ENCODE measurements at places on chromosomes 11 and 22.

- no peak for DNase-seq
These were observed 24.4 kb upstream of the IZUMO1R start for GRCh38 chr11:94279996-94280395.

- DNase-seq: no peak
These were observed 11.1 kb downstream of the GRK2 start for GRCh38 chr11:67277231-67277961.

GRCh38 chr11:73652856-73653559, 6.6 kb downstream of the PLEKHB1 start:
- DNase-seq: no peak

- no peak for DNase-seq
These were observed 12.4 kb downstream of the TENM4 start for GRCh38 chr11:79428406-79428805.

DNA sequence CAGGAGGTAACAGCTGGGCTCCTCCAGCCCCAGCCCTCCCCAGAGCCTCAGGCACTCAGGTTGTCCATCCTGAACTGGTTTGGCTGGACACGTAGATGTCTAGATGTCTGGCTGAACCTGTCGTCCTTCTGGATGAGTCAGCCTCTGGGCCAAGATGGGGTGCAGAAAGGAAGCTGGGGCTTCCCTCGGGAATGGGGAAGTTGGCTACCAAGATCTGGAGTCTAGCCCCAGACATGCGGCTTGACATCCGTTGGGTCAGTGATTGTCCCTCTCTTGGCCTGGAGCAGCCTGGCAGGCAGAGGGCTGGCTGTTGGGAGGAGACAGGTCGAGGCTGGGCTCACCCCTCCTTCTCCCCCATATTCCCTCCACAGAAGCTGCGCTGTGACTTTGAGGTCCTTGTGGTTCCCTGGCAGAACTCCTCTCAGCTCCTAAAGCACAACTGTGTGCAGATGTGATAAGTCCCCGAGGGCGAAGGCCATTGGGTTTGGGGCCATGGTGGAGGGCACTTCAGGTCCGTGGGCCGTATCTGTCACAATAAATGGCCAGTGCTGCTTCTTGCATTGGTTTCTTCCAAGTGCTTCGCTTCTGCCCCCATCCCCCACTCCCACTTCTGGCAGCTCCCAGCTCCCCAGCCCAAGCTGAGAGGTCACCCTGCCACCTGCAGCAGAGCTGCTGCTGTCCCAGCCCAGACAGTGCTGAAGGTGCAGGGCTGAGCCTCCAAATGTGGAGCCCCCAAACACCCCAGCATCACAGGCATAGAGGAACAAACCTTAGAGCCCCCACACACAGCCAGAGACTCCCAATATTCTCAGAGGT, 1.3 kb downstream of the CST6 start:
- DNase-seq: no peak
